Activated CD8-positive, alpha-beta memory T cell treated with anti-CD3 and anti-CD28 coated beads, Interleukin-2, amount 10 ng/mL, durations not matched to agents 7 days and 5 days (primary cell): ENCODE measurements at places on chromosomes 5 and 9.
A peak's percentile ranks its signal among the peaks of the same experiment; 100 is the strongest.

GRCh38 chr5:133147411-133147810 lies 95.6 kb downstream of the HSPA4 start:
- no peak for DNase-seq

DNA sequence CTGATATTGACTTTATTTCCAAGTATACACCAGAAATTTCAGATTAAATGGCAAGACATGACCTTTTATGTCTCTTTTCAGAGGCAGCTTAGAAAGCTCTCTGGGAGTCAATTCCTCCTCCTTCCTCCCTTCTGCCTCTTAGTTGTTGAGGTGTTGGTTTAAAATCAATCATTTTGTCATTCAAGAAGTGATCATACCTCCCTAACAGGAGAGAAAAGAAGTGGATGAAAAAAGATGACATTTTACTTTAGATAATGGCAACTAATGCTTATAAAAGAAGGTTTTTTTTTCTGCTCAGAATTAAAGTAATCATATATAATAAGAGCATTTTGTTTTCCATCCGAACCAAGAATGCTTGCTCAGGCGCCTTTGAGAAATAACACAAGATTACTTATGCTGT lies 448.7 kb downstream of the CTNND2 start:
- DNase-seq = no peak

- DNase-seq = no peak
Observed at GRCh38 chr9:5514617-5515260, 4.4 kb downstream of the PDCD1LG2 start.

- DNase-seq = peak; percentile 46
Observed at GRCh38 chr9:2055203-2055658, 40.1 kb downstream of the SMARCA2 start.

DNA sequence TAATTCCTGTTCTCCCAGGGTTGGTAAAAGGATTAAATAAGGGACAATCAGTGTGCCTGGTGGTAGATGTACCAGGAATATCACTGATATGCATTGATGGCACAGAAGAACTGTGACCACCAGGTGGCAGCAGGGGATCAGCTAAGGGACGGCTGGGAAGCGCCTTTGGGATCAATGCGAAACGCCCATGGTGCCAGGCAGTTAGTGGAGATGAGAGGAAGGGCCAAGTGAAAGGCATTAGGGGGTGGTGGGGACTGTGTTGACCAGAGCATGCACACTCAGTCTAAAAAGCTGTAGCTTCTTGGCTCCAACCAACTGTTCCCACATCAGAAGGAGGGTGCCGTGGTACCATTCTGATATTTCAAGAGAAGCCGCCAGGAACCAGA lies 55.6 kb downstream of the ARHGEF37 start:
- DNase-seq = peak; percentile 73

GRCh38 chr5:173256800-173257199 lies 21.8 kb upstream of the NKX2-5 start:
- DNase-seq = no peak

DNA sequence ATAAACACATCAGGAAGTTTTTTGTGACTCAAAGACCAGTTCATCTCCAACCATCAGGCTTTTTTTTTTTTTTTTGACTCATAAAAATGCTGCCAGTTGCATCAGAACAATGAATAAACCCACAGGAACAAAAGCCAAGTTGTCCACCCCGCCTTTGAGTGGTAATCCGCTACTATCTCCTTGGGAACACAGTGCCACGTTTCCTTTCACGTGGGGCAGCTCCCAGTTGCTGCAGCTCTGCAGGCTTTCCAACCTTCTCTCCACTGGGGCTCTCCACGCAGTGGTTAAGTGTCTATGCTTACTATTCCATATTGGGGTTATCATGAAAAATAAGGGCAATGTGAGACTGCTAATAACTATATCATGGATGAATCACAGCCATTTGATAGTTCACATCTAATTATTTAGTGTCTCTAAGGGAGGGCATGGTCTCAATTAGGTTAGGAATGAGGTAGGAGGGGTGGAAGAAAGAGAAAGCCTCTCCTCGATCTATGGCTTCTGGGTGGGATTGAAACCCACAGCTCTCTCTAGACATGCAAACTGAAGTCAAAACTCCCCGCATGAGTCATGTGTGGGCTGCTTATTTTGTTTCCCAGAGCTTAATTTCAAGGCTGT lies 55.8 kb upstream of the ACTBL2 start:
- no peak for DNase-seq

- DNase-seq = no peak
Observed at GRCh38 chr5:104327801-104328200, 765.2 kb upstream of the NUDT12 start.

DNA sequence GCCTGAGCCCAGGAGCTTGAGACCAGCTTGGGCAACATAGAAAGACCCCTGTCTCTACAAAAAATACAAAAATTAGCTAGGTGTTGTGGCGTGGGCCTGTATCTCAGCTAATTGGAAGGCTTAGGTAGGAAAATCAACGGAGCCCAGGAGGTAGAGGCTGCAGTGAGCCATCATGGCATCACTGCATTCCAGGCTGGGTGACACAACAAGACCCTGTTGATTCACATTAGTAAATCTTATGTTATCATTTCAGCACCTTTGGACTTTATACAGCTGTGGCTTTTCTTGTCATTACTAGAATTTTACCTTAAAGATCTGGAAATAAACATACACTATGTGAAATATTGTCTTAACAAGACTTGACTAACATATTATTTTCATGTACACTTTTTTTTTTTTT lies 185.0 kb downstream of the ZNF608 start:
- no peak for DNase-seq

DNA sequence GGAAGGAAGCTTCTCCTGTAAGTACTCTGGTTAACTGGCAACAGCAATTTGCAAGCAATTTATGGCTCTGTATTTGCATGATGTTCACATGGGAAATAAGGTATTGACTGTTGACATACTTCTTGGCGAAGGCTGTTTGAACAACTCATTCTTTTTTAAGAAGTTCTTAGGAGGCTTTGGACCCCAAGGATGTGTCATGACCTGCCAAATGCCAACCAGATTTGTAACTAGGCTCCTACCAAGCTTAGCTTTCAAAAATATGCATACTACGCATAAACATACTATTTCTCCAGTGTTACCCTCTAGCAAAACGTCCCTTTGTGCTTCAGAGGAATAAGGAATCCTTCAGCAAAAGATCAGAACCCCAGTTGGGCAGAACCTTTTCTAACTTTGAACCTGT lies 165.2 kb upstream of the MSX2 start:
- DNase-seq = no peak

- no peak for DNase-seq
Observed at GRCh38 chr9:137452006-137452760, 7.0 kb downstream of the NSMF start.

DNA sequence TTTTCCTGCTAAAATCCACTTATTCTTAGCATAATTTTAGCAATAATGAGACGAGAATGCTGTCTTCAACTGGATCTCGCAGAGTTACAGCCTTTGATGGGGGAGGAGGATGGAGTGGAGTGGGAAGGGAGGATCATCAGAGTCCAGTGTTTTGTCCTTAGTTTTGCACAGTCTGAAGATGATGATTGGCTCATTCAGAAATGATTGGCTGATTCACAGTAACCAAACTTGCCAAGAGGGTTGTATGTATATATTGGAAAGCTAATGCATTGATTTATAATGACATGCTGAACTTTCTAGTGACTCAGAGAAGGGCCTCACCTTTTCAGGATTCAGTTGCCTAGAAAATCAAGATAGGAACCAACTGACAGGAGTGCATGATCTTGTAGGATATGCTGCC lies 448.0 kb downstream of the CCDC171 start:
- DNase-seq = no peak

- no peak for DNase-seq
Observed at GRCh38 chr5:108320231-108320630, 61.7 kb downstream of the FBXL17 start.

- DNase-seq = no peak
Observed at GRCh38 chr9:36828611-36829013, 205.5 kb downstream of the PAX5 start.

- no peak for DNase-seq
Observed at GRCh38 chr9:137168573-137168903, 1.3 kb downstream of the LRRC26 start.

DNA sequence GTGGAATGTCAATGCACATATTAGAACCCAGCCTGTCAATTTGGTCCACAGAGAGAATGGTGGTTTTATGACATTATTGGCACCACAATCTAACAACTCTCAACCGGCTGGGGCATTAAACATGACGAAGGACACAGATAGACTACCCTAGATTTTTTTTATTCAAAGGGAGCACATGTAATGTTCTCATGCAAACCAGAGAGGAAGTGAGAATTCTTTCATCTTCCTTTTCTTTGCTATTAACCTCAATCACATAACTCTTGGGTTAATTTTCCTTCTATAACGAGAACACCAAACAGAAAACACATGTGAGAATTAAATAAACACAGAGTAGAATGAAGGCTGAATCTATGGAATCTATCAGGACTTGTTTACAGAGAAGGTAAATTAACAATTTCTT lies 94.9 kb upstream of the TNC start:
- no peak for DNase-seq

DNA sequence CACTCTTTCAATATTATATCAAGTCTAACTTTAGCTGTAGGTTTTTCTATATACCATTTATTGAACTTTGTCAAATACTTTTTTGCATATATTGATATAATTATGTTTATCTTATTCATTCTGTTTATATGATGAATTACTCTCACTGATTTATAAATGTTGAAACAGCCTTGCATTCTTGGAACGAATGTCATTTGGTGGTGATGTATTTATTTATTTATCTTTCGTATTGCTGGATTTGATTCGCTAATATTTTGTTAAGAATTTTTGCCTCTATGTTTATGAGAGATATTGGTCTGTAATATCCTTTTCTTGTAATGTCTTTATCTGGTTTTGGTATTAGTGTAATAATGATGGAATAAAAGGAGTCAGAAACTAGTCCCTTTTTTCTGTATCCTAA lies 563.9 kb downstream of the ANXA1 start:
- no peak for DNase-seq

DNA sequence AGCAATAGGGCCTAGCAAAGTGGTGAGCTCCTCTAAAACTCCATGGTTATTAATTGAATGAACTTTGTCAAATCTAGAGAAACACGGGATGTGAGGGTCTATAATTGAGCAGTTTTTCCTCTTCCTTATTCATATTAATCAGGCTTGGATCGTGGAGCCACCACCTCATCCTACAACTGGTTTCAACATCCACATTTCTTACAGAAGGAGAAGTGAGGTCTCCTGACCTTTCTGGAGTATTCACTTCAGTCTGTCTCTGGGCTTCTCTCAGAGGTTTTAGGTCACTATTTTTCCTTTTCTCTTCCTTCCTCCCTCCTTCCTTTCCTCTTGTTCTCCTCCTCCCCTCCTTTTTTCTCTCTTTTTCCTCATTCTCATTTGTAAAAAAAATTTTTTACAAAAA lies 177.3 kb upstream of the ACTBL2 start:
- DNase-seq = no peak

DNA sequence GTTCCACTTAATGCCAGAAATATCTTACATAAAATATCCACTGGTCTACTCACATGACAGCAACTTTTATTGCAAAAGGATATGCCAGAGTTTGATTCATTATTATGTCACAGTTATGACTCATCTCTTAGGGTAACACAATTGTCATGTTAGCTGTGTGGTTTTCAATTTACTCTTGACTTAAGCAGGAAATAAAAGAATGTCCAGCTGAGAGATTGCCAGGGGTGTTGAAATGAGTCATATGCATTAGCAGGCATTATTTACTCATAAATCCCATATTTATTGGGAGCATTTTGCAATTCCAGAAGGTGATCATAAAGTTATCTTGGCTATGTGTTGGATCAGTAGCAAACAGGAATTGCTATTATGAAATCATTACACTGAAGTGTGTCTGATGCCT lies 1164.6 kb upstream of the CDH18 start:
- no peak for DNase-seq

- no peak for DNase-seq
Observed at GRCh38 chr5:72156946-72157624, 49.8 kb downstream of the MAP1B start.

- DNase-seq = no peak
Observed at GRCh38 chr5:75522542-75522941, 10.9 kb downstream of the POLK start.

DNA sequence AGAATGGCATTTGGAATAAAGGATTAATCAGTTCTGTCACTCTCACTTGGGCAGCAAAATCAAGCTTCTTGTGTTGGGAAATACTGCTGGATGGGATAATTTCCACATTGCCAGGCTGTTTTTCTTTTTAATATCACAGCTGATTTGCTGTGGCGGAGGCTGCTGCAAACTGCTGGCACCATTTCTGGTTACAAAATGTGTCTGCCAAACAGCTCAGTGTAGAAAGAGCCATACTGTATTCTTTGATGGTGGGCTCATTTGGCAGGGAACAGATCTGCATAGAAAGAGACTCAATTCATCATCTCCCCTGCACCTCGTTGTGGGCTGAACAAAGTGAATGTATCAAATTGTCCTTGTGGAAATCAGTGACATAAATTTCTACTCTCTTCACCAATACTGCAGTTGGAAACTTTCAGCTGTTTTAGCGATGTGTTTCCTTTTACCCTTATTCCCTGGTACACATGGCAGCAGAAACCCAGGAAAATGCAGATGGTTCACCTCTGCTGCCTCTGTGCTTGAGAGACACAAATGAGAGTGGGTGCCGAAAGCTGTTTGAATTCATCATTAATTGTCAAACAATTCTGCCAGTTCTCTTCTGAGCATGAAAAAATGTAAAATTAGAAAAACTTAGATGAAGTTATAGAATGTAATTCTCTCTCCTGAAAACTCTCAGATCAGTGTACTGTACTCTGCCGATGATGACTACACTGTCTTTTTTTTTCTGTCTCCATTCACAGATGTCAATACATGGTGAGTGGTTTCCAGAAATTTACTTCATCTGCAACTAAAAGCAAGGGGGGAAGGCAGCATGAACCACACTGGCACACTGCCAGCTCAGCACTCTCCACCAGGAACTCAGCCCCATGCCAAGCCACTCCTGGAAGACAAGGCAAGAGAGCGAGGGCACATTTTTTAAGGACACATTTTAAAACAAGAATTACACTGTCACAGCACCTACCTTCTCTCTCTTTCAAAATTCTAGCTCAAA lies 75.0 kb downstream of the HMHB1 start:
- no peak for DNase-seq

DNA sequence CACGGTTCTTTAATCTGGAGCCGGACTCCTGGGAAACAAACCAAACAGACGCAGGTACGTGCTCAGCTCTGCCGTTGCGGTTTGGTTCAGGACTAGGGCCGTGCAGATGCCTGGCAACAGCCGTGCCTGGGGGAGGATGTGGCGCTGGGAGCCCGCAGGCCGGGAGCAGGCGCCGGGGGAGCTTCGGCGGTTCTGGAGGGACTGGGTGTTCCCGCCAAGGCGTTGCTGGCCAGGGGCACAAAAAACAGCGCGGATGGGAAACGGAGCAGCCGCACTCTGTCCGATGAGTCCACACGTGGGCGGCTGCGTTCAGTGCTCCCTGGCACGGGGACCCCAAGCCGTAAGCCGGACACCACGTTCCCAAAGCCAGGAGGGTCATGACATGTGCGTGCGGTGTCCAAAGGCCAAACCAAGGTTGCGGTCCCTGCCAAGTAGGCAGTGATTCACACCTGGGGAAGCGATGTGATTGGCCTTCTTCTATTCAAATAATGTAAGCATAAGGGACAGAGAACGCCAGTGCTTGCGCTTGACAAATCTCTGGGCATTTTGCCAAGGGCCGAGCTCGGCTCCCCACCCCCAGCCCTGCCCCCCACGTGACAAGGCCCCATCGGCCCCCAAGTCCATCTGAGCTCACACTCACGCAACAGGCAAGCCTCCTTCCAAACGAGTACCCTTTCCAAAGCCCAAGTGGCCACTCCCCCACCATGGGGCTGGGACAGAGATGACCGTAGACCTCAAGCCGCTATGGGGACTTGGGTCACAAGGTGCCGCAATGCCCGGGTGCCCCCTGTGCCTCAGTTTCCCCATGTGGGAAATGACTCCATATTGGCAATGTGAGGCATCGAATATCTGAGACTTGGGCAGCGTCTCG lies 49.7 kb upstream of the NKD2 start:
- peak; percentile 35 for DNase-seq
